ENCODE measurements at places on chromosomes 1 and 21. TPM values are rescaled to one million over a fixed set of nuclear protein-coding genes. Genes with fewer than 3 reads are reported as not detected.
A peak's percentile ranks its signal among the peaks of the same experiment; 100 is the strongest.

DNA sequence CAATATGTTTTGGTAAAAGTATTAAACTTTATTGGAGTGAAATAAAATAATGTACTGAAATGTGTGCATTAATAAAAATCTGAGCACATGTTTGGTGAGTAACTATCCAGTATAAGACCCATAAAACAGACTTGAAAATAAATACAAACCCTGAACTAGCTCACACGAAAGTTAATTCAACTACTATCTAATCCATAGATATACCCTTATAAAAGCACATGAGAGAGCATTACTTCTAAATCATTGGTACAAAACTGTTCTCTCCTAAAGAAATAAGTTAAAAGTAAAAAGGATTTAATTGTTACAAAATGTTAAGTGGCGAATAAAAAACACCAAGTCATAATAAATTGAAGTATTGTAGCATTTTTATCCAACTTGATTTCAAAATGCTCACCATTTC lies 295.6 kb downstream of the PTPRC start:
- DNase-seq, result no peak

DNA sequence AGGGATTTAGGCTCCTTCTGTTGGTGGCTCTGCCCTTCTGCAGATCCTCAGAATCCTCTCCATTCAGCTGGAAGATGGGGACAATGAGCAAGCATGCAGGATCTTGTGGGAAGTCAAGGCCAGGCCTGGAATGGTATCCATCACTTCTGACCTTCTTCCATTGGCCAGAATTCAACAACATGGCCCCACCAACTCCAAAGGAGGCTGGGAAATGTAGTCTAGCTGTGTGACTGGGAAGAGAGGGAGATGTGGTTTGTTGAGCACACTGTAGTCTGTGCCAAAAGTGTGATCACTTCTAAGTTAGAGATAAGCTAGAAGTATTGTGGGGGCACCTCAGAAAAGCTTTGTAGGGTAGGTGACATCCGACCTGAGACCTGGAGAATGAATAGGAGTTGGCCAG lies 60.4 kb upstream of the WNT4 start:
- no peak for DNase-seq

DNA sequence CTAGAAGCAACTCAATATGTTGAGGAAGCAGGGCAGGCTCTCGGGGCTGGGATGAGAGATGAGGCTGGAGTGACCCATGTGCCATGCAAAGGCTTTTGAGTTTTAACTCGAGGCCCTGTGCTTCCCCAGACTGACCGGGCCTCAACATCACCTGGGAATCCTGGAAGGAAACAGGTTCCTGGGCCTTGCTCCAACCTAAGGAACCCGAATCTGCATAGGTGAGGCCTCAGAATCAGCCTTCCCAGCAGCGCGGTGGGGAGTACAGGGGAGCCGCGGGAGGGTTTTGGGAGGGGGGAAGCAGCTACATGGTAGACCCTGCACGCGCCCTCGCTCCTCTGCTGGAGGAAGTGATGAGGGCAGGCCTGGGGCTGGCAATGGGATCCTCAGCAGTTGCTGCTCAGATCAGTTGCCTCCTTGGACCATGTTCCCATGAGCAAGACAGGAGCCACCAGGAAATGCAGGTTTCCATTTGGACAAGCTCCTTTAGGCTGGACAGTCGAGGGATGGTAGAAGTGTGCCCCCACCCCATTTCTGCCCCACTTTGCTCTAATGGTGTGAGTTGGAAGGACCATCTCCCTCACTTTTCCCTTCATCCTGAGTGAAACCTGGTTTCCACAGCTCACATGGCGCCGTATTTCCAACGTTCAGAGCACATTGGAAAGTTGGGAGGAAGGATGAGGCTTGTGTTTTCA lies 4.5 kb upstream of the KIAA1614 start:
- DNase-seq, result no peak

Gene POMGNT1
- total RNA-seq, result 33.2 TPM

Gene C1orf21
- total RNA-seq, result 34.2 TPM

DNA sequence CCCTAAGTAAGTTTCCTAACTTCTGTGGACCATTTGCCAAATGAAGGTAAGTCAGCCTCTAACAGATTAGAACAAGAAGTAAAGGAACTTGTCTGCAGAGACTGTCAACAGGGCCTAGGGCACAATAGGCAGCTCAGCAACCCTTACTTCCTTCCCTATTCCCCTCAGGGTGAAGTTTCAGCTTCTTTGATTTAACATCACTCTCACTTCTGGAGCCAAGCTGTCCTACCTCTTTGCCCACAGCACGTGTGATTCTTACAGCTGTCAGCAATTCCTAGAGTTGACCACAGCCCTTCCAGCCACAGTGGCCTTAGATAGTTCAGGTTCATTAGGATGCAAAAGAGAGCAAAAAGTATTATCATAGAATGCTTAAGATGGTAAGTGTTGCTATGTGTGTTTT lies 7.6 kb upstream of the EIF4G3 start:
- DNase-seq, result no peak

Gene TTC3
- 48.6 TPM for total RNA-seq

GRCh38 chr1:110237386-110238152 lies 27.5 kb downstream of the KCNC4 start:
- no peak for DNase-seq

DNA sequence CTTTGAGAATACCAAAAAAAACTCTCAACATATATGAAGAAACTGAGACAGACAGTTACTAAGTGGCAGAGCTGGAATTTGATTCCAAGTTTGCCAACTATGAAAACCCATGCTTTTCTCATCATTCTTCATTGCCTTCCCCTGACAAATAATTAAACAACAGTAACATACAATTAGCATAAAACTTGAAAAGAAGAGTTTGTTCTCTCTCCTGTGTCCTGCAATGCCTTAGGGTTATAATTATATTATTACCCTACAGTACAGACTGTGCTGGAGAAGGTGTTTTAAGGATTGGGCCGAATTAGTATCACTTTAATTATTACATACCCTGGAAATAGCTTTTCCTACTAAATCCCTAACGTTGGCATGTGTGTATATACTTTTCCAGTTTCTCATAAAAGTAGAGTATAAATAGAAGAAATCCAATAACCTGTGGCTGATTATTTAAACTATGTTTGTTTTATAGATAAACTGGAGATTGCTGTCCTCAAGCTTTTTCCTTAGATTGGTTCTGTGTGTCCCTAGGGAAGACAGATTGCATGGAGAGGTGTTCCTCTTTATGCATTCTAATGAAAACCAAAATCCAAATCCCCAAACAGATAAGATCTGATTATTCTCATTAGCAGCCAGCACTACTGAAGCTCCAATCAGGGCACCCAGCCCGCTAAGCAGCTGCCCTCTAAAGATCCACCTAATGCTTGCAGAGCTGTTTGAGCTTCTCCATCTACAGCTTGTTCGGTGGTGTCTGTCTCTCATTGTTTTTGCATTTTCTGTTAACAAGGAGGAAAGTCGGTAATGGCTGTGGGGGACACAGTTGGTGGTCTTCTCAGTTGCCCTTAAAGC lies 156.3 kb downstream of the TM2D1 start:
- DNase-seq, result no peak

Gene OR2AK2
- total RNA-seq, result 0.35 TPM

Gene CYB5RL
- total RNA-seq, result 8.4 TPM

DNA sequence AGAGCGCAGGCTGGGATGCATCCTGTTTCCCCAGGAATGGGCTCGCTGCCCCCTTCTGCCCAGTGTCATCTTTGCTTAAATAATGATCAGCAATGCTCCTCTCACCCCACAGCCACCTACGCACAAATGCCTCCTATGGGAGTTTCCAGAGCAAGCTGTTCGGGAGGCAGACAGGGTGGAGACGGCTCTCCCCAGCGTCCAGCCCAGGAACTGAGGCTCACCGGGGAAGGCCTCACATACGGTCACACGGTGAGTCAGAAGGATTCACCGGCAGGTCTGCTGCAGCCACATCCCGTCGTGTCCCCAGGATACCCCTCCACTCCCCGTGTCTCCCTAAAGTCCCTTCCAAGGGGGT lies 40.3 kb upstream of the RUNX3 start:
- DNase-seq, result peak; percentile 53

DNA sequence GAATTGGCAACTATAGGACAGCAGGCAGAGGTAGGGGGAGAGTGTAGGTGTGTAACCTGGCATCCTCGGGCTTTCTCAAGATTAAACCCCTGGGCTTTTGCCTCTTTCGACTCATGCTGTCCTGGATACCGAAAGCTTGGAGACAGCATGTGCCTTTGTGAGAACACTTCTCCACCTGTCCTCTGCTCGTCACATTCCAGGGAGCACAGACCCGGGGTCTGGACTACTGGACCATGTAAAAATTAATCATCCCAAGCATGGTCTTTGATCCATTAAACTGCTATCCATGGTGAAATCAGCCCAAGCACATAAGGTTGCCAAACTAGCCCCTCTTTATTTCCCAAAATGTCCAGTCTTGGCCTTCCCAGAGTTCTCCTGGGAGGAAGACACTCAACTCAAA lies 9.0 kb upstream of the RNF186 start:
- no peak for DNase-seq

- DNase-seq, result peak; percentile 80
Observed at GRCh38 chr1:93666613-93667384, 14.8 kb downstream of the BCAR3 start.

- no peak for DNase-seq
Observed at GRCh38 chr1:2637442-2638145, 4.8 kb upstream of the MMEL1 start.

Gene RXFP4
- not detected for total RNA-seq

DNA sequence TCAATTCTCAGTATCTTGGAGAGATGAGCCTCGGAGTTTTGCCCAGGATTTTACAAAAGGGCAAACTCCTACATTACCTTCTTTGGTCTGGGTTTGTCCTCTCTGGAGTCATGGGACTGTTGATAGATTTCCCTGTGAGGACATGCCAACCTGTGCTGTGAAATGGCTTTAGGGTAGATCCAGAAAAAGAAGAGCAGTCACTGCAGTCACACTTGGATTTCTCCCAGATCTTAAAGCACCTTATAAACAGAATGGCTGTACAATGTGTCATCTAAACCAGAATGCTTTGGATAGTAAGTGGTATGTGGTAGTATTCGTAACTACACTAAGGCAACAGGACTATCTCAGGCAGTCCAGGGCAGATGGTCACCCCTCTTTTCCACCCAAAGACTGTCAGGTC lies 1.9 kb upstream of the CSRP1 start:
- no peak for DNase-seq

Gene MRPL55
- total RNA-seq, result 81.2 TPM

Gene MAP3K21
- total RNA-seq, result 40.1 TPM

DNA sequence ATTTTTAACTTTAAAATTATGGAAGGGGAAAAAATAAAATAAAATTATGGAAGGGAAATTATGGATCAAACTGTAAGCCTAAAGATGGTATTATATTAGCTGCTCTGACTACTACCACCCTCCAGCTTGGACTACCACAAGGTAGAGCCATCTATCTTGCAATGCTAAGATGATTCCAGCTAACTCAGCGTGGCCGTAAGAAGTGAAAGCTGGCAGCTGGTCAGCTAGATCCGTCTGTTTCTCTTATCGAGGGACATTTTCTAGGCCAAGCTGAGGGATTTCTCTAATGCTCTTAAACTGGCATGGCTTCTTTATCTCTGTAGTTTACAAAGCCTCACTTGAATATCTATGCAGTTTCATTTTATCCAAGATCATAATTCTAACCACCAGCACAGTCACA lies 31.5 kb downstream of the LYST start:
- no peak for DNase-seq

DNA sequence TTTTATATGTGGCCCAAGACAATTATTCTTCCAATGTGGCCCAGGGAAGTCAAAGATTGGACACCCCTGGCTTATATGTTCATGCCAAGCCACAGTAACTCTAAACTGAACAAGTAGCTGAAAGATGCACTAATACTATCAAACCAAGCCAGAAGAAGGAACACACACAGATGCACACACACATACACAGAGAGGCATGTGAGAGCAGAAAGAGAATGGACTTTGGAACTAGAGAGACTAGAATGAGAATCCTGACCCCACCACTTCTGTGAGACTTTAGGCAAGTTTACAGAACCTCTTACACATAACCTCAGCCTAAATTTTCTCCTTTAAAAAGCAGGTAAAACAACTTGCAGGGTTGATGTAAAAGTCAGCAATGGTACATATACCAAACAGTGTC lies 11.2 kb upstream of the TMEM81 start:
- DNase-seq, result no peak

- peak; percentile 57 for DNase-seq
Observed at GRCh38 chr1:40017951-40018575, 22.5 kb upstream of the CAP1 start.

Gene RPS6KA1
- total RNA-seq, result 84.2 TPM

GRCh38 chr1:183484851-183485250 lies 12.6 kb downstream of the SMG7 start:
- no peak for DNase-seq

- DNase-seq, result no peak
Observed at GRCh38 chr1:86567341-86567740, 20.5 kb downstream of the CLCA4 start.

GRCh38 chr1:42529724-42530181 lies 66.7 kb downstream of the CCDC30 start:
- DNase-seq, result no peak

Gene LRRC71
- total RNA-seq, result not detected

Gene MMEL1
- 0.43 TPM for total RNA-seq

- DNase-seq, result no peak
Observed at GRCh38 chr1:159835356-159835755, 8.7 kb downstream of the SLAMF8 start.

DNA sequence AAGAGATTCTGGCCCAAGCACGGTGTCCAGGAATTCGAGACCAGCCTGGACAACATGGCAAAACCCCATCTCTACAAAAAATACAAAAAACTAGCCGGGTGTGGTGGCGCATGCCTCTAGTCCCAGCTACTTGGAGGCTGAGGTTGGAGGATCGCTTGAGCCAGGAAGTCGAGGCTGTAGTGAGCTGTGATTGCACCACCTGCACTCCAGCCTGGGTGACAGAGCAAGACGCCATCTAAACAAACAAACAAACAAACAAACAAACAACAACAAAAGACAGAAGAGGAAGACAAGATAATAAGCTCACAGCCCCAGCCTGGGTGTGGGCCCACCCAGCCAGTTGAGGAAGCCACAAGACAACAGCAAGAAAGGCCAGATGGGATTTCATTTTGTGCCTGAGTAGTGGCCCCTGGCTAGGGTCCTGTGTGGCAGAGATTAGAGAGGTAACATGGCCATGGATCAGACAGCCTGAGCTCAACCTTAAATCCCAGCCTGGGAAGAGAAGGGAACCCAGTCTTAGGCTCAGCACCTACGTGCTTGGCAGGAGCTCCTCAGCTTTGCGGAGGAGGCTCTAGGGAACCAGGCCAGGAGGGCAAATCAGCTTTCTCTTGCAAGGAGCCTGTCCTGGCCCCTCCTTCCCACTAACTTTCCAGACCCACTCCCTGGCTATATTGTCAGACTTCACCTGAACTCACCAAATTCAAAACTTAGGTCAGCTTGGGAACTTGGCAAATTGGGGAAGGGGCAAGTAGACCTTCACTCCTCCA lies 4.9 kb upstream of the BEST4 start:
- DNase-seq, result no peak

- DNase-seq, result no peak
Observed at GRCh38 chr1:206801467-206801866, 29.2 kb upstream of the IL10 start.

- DNase-seq, result peak; percentile 82
Observed at GRCh38 chr1:48055876-48056764, 58.9 kb upstream of the TRABD2B start.

GRCh38 chr1:95195046-95195445 lies 39.0 kb upstream of the RWDD3 start:
- DNase-seq, result no peak
